ENCODE measurements at places on chromosomes 4 and X. TPM values are rescaled to one million over a fixed set of nuclear protein-coding genes. Genes with fewer than 3 reads are reported as not detected.
A peak's percentile ranks its signal among the peaks of the same experiment; 100 is the strongest.

The XKRX gene
- total RNA-seq = not detected

The CYLC1 gene
- total RNA-seq = not detected

The PTPN13 gene
- total RNA-seq = 38.0 TPM

DNA sequence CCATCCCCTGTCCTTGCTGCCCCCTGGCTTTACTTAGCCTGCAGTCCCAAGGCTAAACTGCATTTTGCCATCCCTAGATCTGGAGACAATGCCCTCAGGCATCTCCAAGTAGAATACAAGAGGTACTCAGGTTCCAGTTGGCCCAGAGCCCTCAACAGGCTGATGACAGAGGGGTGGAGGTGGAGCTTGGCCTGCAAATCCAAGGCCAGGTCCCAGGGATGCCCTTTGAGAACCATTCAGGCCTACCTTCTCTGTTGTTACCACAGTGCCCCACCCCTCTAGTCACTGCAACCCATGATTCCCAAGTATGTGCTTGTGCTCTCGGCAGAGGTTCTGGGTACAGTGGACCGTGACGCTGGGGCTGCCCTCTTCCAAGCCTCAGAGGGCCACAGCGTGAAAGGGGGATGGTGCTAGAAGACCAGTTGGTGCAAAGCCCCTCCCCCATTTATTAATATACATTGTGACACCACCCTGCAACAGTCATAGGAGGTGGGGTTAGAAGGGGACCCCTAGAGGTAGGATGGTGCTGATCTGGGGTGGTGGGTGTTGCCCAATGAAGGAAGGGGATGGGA, 6.4 kb upstream of the UBA1 start:
- peak; percentile 42 for DNase-seq

- DNase-seq = no peak
Observed at GRCh38 chrX:27466051-27466450, 2.9 kb upstream of the PPP4R3C start.

The GAGE12J gene
- total RNA-seq = not detected

- no peak for DNase-seq
Observed at GRCh38 chrX:7216981-7217587, 69.1 kb upstream of the PUDP start.

The SH3D19 gene
- 31.2 TPM for total RNA-seq

The NAT8L gene
- total RNA-seq = 1.6 TPM

The ITM2A gene
- not detected for total RNA-seq

Measured in chondrocyte (in vitro differentiated cells).